ENCODE measurements at places on chromosomes 2 and 18.

DNA sequence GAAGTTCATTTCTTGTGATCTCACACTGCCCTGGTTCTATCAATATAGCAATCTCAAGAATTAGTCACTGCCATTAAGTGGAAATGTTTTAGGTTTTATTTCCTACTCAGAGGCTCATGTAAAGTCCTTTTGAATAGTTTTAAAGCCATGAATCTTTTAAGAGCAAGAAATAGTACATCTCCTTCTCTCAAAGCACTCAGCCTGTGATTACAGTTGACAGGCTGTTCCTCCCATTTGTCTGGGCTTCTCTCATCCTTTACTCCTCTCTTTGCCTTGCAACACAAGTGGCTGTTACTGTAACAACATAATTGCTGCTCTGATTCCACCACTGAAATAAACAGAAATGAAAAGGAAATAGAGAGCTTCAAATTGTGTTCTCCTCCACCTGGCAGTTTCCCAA is 18.4 kb downstream of the GRP start:
- no peak for DNase-seq

DNA sequence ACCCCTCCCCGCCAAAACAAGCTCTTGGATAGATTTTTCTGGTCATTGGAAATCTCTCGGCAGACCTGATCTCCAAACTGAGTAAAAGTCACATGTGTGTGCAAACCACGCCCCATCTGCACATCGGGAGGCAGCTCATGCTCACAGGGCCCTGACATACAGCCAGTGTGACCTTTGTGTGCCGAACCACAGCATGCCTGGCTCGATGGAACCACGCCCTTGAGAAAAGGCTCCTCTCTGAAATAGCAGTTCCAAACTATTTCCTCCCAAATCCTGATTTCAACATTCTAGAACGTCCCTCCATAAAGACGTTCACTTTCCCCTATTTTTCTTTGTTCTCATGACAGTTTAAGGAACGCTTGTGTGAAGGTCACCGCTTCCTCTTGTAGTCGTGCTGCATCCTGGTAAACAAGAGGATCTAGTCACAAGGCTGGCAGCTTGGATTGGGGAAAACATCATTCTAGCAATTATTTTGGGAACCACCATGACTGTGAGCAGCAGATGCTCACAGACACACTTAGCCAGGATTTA is 59.3 kb upstream of the MAP4K4 start:
- DNase-seq: no peak

DNA sequence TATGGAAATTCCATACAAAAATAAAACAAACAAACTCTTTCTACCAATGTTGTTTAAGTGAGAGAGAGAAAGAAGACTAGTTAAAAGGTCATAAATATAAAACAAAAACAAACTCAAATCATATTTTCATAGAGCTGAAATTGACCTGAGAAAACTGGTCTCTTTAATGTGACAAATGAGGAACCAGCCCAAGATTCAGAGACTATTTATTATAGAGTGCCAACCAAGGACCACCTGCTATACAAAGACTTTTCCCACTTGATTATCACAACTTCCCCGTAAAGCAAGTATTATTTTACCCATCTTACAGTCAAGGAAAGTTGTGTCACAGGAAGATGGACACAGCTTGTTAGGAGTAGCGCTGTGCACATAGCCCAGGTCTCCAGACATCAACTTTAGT is 13.3 kb downstream of the ANKRD44 start:
- peak; percentile 53 for DNase-seq

- no peak for DNase-seq
These were observed 682.0 kb upstream of the RAB6C start for GRCh38 chr2:129297430-129297829.

DNA sequence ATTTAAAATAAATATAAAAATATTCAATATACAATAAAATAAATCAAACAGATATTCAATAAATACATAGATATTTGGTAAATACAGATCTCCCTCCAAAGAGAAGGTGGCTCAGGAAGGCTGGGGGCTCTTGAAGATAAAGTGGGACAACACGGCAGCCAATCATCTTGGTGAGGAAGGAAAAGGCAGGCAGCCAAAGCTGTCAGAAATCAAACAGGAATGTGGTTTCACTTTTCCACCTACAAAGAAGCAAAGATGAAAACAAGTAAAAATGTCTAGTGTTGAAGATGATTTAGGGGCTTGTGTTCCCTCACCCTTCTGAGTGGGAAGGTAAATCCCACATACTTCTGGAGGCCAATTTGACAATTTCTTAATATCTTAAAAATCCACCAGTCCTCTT is 85.7 kb downstream of the B3GNT2 start:
- DNase-seq: no peak

- no peak for DNase-seq
These were observed 12.3 kb upstream of the DCTN1 start for GRCh38 chr2:74392449-74392743.

GRCh38 chr18:63752636-63753035 is 22.6 kb upstream of the SERPINB7 start:
- no peak for DNase-seq

DNA sequence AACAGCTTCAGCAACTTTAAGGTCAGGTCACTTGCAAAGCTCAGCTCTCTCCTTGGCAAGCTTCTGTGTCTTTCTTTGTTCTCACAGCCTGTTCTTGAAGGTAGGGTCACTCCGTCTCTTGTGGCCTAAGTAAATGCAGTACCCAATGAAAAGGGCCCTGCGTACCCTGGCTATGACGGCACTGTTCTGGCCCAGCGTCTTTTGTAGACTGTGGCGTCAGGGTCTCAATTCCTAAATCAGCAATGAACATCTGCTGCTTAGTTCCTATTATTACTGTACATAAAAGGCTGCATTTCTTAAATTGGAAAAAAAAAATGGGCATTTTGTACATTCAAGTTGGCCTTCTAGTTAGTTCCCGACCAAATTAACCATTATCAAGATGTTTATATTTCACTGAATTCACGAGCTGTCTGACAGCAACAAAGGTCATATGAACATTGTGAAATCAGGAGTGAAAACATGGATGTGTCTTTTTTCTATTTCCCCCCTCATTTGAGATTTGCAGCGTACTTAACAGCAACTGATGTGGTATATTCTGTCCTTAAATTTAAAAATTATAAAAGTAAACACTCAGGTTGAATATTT is 17.0 kb upstream of the MTCL1 start:
- DNase-seq: no peak

DNA sequence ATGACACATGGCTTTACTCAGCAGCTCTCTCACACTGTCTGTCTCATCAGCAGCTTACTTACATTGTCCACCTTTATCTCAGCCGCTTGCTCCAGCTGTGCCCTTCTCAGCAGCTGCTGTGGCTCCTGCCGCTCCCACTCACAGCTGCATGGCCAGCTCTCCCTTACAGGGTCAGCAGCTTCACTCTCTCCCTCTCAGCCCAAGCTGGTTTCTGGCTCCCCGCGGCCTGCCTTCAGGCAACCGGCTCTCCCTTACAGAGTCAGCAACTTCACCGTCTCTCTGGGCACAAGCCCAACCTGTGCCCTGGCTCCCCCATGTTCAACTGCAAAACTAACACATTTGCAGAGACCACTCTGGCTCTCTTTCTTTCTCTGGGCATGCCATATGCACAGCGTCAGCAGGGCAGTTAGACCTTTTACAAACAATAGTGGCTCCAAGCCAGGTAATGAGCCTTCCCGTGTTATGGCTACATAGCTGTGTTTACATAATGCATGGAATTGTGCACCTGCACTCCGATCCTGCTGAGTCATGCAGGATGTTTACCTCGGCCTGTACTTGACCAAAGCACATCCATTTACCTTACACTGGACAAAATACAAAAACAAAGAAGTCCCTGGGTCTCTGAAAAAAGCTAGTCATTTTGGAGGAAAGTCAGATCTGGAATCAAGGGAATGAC is 167.3 kb downstream of the DOK6 start:
- DNase-seq: no peak

- no peak for DNase-seq
These were observed 458.3 kb upstream of the SLC14A2 start for GRCh38 chr18:45156946-45157345.

DNA sequence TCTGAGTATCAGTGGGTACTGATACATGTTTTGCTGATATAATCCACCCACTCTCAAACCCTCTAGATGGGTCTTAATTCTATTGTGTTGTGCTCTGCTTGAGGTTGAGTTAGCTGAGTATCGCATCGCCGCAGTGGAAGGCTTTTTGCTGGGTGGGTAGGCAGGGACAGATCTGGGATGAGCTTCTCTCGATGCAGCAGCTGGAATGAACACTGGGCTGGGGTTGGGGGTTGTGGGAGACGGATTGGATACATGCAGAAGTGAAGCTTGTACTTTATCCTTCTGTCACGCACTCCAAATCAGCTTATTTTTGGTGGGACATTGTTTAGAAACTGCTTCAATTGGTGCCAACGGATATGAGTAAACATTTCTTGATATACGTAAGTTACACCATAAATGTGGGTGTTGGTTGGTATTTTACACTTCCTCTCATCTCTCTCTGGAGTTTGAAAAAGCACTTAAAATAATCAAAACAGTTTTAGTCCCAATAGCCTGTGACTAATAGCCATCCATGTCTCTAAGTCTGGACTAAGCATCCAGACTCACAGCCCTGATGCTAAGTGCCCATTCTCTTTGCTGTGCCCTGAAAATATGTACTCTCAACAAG is 107.1 kb downstream of the POLE4 start:
- no peak for DNase-seq

- DNase-seq: no peak
These were observed 61.1 kb downstream of the POLR1A start for GRCh38 chr2:86044614-86045013.

GRCh38 chr2:37283207-37283606 is 41.4 kb downstream of the PRKD3 start:
- DNase-seq: no peak

- DNase-seq: no peak
These were observed 427.8 kb downstream of the ZNF521 start for GRCh38 chr18:24924066-24924716.

- no peak for DNase-seq
These were observed 17.7 kb downstream of the RND3 start for GRCh38 chr2:150469706-150470274.

DNA sequence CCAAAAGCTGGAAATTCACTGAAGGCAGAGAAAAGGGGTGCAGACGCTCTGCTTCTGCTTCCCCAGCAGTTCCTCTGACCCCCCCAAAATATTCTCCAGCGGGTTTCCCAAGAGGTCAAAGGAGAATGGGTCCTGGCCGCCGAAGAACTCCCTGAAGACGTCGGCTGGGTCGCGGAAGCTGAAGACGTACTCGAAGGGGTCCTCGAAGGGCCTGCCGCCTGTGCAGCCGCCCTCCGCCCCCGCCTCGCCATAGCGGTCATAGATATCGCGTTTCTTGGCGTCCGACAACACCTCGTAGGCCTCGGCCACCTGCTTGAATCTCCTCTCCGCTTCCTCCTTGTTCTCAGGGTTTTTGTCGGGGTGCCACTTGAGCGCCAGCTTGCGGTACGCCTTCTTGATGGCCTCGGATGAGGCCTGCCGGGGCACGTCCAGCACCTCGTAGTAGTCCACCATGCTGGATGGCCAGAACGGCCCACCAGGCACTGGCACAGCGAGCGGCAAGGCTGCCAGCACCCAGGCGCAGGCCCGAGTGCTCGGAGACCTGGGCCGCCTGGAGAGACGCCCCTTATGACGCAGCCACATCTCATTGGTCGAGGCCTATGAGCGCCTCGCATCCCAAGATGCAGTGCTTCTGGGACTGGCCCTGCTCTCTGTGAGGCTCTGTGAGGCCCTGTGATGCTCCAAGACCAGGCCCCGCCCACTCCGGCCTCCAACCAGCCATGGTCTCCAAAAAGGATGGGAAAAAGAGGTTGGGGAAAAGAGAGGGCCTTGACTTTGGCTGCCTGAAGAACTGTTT is 14.8 kb downstream of the UGT1A3 start:
- no peak for DNase-seq

DNA sequence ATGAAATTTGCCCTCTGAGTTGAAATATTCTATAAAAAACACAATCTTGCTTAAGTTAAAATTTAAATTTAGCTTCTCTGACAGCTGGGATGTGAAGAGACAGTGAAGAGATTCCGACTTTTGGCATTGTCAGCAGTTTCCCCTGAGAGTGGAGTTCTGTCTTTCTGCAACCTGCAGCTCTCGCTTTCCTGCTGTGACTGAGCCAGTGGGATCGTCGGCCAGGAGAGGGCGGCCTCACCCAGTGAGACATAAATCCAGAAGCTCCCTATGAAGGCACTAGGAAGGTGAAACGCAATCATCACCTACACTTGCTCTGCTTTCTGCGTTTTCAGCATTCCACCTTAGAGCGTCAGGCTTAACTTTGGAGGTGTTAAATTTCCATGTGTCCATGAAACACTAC is 75.4 kb upstream of the HNMT start:
- peak; percentile 19 for DNase-seq

DNA sequence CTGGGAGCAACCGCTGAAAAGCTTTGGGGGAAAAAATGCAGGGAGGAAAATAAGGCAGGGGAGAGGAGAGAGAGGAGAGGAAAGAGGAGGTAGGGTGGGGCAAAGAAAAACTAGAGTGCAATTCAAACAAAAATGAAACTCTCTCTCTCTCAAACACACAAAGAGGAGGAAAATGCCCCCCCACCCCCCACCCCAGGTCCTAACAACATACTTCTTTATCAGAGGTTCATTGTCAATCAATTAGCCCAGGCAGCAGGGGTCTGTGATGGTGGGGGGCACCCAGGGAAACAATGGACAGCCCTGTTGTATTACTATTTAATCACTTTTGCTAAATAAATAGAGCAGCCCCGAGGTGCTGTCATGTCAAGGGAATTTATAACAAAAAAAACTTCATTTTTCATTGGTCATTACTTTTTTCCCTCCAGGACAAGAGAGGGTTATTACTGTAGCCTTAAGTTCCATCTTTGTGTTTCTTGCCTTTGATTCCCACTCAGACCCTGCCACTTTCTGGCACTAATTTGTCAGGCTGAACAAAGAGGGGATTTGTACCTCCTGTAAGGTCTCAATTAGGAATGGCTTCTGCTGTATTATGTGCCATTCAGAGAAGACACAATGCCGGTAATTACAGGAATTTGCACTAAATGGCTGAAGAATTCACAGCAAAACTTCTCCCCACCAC is 55.0 kb downstream of the PLEKHM3 start:
- no peak for DNase-seq

DNA sequence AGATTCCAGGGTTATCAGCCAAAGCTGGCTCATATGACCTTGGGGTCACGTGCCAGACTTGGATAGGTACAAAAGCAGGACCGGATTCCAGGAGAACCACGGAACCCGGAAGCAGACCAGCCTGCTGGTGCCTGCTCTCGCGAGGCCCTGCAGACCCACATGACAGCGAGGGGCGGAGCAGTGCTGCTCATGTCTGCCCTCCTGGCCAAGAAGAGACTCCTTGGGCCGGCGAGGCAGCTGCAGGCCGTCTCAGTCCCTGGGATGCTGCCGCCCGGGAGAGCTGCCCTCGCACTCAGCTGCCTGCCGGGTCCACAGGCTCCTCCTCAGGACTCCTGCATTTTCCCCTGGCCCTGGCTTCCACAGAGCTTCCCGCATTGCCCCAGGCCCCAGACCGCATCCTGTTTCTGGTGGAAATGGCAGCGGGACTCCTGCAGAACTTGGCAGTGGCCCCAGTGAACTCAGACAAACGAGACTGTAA is 739.5 kb downstream of the SOCS6 start:
- no peak for DNase-seq

- DNase-seq: no peak
These were observed 25.3 kb upstream of the SMAD7 start for GRCh38 chr18:48975817-48976649.
